ENCODE measurements at places on chromosomes 6 and 20.

DNA sequence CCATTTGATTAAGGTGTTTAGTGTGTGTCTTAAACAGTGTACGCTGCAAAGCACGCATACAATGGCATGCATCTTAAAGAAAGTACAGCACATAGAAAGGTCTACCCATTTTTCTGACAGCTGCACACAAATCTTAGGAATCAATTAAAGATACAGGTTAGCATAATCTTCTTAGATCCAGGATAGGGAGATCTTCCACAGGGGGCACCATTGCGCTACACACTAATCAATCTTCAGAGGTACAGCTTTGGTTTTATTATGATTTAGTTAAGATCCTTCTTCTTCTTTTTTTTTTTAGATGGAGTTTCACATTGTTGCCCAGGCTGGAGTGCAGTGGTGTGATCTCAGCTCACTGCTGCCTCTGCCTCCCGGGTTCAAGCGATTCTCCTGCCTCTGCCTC, 63.7 kb upstream of the BEND3 start:
- DNase-seq: peak; percentile 49

DNA sequence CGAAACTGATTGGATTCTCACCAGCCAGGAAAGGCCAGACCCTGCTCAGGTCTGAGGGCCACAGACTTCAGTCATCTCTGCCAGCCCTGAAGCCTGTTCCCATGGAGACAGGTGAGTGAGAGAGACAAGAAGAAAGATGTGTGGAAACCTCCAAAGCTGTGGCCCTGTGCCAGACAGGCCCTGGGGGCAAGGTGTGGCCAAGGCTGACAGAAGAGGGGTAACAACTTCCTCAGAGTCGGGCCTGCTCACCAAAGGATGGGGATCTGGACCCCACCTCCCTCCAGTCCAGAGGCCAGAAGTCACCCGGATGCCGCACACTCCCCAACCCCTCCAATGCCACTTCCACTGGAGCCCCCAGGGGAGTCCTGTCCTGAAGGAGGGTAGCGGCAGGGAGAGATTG, 73.6 kb downstream of the MDGA1 start:
- no peak for DNase-seq

DNA sequence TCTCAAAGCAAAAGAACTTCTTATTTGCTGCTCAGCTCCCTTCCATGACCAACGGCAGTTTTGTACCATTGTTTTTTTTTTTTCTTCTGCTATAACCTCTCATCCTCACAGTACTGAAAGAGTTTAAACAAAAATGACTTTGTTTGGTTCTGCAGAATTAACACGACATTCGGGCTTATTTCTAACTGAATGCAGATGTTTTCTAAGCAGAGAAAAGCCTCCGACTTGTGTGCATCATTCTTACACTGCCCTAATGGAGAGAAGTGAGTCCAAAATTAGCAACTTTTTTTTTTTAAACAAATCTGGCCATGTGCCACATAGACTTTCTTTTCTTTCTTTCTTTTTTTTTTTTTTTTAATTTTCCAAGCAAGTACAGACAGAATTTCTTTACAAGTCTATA, 382.7 kb downstream of the HDGFL1 start:
- no peak for DNase-seq

DNA sequence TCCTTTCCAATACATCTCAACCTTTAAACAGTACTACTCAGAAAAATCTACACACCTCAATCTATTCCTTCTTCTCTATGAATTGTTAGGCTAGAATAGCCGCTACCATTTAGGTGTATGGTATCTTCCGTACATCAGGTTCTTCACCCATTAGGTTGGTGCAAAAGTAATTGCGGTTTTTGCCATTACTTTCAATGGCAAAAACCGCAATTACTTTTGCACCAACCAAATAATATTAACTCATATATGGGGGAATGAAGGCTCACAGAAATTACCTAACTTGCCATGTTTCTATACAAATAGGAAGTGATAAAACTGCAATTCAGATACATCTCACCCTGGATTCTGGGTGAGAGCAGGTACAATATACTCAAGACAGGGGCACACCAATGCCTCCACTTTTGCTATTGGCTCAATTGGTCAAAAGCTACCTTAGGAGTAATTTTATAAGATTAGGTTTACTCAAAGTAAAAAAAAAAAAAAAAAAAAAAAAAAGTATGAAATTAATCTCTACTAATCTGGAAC, 37.7 kb upstream of the ARHGAP18 start:
- DNase-seq: no peak

DNA sequence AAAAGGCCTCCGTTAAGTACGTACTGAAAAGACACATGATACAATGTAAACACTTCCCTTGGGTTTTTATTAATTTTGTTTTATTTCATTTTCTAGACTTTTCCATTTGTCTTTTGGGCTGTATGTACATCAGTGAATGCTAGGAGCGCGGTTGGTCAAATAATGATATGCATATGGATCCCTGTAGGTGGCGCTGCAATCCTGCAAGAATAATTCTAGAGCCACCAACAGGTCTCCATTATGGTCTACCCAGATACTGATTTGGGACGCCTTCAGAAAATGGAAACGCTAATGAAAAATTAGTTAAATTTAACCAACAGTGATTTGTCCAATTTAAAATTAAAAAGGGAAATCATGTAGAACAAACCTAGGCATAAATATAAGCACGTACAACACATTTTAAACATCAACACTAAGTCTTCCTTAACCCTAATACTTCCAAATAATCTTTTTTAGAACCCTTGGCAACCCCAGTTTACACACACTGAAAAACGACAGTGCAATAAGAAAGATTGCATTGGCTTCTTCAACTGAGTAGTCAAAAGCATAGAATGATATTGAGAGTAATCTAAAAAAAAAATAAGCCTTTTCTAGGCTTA, 433.5 kb downstream of the RFPL4B start:
- DNase-seq: peak; percentile 89

GRCh38 chr20:61803915-61804751, 261.5 kb downstream of the TAF4 start:
- DNase-seq: peak; percentile 4

DNA sequence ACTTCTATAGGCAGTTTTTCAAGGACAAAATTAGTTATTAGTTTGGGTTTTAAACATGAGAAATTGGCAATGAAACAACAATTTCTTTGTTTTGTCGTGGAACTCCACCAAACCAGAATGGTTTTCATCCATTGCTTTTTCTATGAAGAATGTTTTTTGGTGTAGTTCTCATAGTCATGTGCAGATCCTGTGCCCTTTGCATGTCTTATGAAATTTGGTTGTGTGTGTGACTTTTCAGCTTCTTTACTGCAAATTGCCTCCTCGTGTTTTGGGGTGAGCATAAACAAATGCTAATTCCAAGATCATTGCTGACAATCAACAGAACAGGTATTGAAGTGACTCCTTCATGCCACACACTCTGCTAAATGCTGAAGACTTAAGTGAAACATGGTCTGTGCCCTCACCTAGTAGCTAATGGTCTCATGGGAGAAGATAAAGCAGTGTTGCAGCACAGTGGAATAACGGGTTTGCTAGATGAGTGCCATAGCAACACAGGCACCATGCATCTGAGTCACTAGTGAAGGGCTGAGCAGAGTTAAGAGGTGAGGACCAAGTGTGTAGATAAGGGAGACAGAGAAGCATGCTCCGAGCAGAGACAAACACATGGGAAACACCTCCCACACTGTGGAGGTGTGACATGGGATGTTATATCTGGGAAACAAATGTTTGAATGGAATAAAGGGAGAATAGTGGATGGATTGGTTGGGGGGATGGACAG, 120.0 kb downstream of the SLC16A10 start:
- DNase-seq: no peak

DNA sequence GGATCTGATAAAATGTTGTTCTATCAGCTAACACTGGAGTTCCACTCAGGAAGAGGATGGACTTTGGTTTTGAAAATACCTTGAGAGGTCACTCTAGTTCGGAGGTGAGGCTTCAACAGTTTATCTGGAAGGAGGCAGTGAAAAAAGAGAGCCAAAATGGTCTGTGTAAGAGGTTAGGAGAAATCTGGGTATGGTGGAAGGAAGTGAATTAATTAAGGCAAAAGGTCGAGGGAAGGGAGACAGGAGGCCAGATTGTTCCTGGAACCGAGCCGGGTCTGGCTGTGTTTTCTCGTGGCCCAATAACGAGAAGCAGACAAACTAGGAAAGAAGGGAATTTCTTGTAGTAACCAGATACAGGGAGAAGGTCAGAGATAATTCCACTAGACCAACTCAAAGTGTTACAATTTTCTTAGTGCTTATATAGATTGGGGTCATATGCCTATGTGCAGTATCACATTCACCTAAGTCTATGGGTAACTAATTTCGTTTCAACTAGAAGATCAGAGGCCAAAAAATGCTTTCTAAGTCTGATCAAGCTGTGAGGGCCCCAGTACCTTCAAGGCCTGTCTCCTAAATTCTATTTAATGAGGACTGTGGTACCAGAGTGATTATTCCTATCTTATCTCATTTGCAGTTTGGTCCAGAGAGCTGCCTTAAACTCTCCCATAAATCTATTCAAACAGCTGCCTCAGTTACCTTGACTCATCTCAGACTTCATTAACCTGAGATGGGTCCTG, 96.0 kb upstream of the SNX9 start:
- DNase-seq: no peak

GRCh38 chr20:58328836-58329235, 19.3 kb downstream of the RAB22A start:
- DNase-seq: no peak

GRCh38 chr6:11659757-11660156, 118.8 kb downstream of the ADTRP start:
- no peak for DNase-seq

- DNase-seq: no peak
Measured at GRCh38 chr6:51613558-51613957, 473.9 kb downstream of the PKHD1 start.

- no peak for DNase-seq
Measured at GRCh38 chr20:25072226-25072811, 9.6 kb downstream of the VSX1 start.

DNA sequence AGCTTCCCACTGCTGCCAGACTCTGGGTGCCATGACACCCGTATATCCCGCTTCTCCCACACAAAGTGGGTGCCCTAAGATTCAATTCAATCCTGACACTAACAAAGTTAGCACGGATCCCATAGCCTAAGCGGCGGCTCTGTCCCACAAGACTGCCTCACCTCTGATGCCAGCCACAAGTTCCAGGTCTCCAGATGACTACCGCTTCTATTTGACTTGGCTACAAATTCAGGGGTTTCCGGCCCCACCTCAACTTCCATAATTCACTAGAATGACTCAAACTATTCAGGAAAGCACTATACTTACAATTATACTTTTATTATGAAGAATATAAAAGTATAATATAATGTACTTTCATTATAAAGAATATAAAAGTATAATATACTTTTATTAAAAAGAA, 24.8 kb upstream of the SLC22A23 start:
- DNase-seq: no peak

DNA sequence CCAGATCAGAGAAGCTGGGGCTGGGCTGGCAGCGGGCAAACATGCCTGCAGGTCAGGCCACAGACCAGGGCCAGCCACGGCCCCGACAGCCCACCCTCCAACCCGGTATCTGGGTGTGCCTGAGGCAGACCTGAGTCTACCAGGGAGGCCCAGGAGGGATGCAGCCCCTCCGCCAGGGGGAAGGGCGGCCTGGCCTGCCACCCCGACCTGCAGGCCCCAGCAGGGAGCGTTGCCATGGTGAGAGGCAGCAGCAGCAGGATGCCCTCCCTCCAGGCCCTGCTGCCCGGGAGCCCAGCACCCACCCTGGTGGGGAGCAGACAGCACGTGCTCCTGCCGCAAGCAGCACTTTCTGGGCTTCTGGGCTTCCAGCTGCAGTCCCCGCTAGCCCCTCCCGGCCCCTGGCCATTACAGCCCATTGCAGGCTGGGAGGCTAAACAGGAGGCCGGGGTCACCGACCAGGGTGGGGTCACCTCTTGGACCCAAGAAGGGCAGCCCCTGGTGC, 3.8 kb upstream of the EEF1A2 start:
- no peak for DNase-seq

GRCh38 chr6:157203312-157203744, 120.0 kb downstream of the TMEM242 start:
- no peak for DNase-seq
